Muscle of arm (tissue), 14 donors: ENCODE measurements at places on chromosomes 4 and X. TPM values are rescaled to one million over a fixed set of nuclear protein-coding genes. Genes with fewer than 3 reads are reported as not detected.

NLRP2B gene
- polyA plus RNA-seq, result not detected

IDH3G gene
- polyA plus RNA-seq, result 40.9 TPM

EMCN gene
- not detected for polyA plus RNA-seq

FMR1NB gene
- not detected for polyA plus RNA-seq

SSX3 gene
- not detected for polyA plus RNA-seq

STK32B gene
- polyA plus RNA-seq, result not detected

NPFFR2 gene
- 0.47 TPM for polyA plus RNA-seq

HSFX2 gene
- 0.72 TPM for polyA plus RNA-seq

SPINK2 gene
- 0.49 TPM for polyA plus RNA-seq
